ENCODE measurements at places on chromosomes 1 and 21.

DNA sequence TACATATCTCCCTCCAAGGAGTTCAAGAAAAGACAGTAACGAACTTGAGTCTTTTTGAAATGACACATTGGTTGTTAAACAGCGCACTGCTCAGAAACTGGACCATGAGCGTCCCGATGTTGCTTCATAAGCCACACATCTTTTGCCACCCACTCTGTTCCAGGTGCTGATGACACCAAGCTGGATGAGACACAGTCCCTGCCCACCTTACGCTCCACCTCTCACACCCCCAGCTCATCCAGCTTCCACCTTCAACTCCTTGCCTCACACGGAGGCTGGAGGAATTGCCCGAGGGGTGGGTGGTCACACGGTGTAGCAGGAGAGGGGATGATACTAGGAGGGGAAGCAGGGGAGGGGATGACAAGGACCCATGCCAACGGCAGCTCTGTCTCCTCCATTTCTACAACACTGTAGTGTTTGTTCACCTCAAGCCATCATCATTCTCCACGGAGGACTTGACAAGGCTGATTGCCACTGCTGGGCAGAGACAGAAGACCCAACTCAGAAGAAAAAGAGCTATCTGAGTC is 148.5 kb upstream of the TNR start:
- no peak for DNase-seq

- DNase-seq = peak; percentile 47
Measured at GRCh38 chr1:42456754-42457089, 379 bp downstream of the PPCS start.

- no peak for DNase-seq
Measured at GRCh38 chr21:39527664-39528381, 76.1 kb downstream of the SH3BGR start.

- DNase-seq = no peak
Measured at GRCh38 chr1:92754719-92755050, 30.2 kb downstream of the EVI5 start.

GRCh38 chr1:113369699-113370098 is 20.6 kb upstream of the MAGI3 start:
- no peak for DNase-seq

DNA sequence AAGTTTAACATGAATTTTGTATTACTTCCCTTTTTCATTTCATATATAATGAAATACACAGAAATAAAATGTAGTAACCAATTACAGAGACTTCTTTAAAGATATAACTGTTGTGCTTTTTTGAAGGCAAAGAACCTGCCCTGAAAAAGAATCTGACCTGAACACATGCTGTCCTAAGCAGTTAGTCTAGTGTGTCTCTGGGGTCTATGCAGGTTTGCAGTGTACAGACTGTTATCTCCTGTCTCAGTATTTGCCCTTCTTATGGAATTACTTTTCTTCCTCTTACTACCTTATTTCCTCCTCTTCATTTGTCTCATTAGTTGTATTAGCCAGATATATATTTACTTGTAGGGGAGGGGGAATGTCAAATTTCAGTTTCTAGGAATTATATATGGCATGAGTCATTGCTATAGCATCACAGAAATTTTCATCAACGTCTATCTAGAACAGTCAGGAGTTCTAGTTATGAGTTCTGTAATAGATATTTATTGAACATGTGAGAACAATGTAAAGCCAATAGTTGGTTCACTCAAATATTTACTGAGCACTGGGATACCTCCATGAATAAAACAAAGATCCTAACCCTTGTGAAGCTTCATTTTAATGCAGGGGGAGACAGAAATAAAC is 28.4 kb upstream of the PLEKHO1 start:
- no peak for DNase-seq

GRCh38 chr1:43987159-43987902 is 4.1 kb upstream of the CCDC24 start:
- DNase-seq = no peak

DNA sequence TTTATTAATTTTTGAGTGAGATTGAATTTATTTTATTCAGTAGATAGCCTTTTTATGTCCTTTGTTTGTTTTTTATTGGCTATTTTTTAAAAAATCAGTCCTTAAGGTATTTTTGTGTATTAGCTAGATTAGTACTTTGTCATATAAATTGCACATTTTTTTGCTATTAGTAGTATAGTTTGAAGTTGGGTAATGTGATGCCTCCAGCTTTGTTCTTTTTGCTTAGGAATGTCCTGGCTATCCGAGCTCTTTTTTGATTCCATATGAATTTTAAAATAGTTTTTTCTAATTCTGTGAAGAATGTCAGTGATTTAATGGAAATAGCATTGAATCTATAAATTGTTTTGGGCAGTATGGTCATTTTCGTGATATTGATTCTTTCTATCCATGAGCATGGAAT is 80.4 kb downstream of the MAN1A2 start:
- DNase-seq = no peak

GRCh38 chr1:30822966-30823581 is 65.5 kb upstream of the LAPTM5 start:
- DNase-seq = no peak

GRCh38 chr1:10779201-10779600 is 17.2 kb downstream of the CASZ1 start:
- DNase-seq = no peak

- DNase-seq = no peak
Measured at GRCh38 chr1:156914440-156914856, 6.0 kb upstream of the LRRC71 start.

DNA sequence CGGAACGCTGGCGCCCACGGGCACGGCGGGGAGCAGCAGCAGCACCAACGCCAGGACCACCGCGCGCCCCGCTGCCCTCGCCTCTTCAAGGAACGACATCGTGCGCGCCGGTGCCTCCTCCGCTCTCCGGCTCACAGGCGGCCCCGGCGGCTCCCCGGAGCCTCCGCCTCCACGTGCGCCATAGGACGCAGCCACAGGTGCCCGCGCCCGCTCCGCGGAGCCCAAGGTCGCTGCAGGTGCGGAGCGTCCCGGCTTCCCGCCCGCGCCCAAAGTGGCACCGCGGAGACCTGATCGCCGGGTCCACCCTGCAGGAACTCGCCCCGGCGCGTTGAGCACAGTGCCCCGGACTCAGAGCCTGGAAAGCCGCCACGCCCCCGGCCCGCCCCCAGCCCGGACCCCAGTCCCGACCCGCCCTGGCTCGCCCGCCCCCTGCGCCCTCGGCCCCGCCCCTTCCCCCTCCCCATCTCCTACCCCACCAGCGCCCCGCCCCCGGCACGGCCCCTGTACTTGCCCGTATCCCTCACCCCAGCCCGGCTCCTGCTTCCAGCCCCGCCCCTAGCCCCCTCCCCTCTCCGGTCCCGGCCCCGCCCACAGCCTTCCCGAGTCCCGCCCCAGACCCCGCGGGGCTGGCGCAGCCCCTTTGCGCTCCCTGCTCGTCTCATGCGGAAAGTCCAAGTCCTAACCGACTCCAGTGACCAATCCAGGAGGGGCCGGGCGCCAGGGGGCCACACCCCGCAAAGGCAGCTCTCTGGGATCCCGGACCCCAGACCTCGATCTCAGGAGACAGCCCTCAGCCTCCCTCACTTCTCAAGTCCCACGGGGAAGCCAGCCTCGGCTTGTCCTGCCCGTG is at the start of gene MEGF6:
MEGF6 (minus strand) TSS at position 339 of the 850 bp plus-strand sequence; CDS start at position 99, 240 bp downstream.
- no peak for DNase-seq

- no peak for DNase-seq
Measured at GRCh38 chr1:209062081-209062620, 521.4 kb upstream of the CAMK1G start.

DNA sequence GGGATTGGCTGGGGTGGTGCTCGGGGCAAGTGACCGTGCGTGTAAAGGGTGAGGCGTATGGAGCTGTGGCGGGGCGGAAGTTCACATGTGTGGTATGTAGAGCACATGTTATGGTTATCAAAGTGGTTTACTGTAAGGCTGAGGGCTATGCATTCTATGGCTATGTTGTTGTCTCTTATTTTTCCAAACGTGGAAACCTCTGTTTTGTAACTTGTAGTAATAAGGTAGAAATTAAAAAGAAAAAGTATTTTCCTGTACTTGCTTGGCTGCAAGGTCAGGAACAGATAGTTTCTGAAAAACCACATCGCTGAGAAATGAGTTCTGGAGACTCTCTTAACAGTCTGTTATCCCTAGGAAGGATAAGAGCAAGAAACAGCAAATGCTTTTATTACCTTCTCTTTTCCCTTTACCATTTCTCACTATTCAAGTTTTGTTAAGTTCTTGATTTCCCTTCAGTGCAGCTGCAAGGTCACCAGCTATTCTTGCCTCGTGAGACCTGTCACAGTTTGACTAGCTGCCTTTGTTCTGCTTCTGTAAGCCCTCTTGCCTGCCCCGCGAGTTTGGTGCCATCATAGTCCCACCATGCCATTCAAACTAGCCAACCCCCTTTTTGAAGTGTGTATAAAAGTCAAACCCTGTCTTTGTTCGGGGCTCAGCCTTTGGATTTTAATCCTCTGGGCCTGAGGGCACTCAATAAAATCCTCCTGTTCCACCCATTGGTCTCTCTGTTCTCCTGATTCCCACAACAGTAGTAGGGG is 9.5 kb downstream of the RNU1-2 start:
- DNase-seq = peak; percentile 83

DNA sequence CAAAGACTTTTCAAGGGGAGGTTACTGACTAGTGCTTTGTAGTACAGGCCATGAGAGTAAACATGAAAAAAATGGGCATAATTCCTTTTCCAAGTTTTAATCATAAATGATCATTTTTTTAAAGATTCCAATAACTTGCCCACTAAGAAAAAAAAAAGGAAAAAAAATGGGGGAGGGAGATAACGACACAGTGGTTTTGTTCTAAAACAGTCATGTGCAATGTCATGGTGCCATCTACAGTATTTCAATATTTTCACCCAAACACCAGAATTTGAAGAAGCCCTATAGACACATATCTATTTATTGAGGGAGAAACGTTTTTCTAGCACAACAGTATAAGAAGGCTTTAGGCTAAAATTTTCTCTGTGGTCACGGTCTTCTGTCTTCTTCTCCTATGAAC is 250.2 kb downstream of the LTN1 start:
- DNase-seq = no peak

- no peak for DNase-seq
Measured at GRCh38 chr1:45943185-45943584, 139.8 kb downstream of the MAST2 start.

GRCh38 chr1:205809942-205810345 is 3.1 kb downstream of the SLC41A1 start:
- peak; percentile 6 for DNase-seq

DNA sequence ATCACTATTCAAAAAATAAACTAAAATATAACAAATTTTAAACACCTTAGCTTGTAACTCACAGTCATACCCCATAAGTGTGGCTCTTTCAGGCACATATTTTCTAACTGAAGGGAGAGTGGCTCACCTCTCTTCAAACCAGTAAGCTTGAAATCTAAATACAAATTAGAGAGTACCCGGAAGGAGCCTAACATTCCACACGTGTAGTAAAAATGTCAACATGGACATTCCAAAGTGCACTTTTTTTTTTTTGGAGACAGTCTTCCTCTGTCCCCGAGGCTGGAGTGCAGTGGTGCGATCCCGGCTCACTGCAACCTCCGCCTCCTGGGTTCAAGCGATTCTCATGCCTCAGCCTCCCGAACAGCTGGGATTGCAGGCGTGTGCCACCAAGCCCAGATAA is 275.6 kb upstream of the ADGRL2 start:
- DNase-seq = no peak

DNA sequence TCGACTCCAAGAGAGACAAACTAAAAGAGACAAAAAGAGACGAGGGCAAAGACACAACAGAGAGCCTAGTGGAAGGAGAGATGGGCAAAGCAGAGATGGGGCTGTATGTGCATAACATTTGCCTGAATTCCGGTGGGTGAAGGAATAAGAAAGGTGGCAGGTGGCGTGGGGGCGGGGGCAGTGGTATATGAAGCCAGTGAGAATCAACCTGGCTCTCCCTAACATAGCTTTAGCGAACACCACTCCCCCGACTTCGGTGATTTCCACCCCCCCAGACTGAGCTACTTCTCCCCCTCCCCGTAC is 1.1 kb downstream of the INKA2 start:
- DNase-seq = no peak

GRCh38 chr1:52677076-52677806 is 20.9 kb downstream of the COA7 start:
- DNase-seq = no peak

DNA sequence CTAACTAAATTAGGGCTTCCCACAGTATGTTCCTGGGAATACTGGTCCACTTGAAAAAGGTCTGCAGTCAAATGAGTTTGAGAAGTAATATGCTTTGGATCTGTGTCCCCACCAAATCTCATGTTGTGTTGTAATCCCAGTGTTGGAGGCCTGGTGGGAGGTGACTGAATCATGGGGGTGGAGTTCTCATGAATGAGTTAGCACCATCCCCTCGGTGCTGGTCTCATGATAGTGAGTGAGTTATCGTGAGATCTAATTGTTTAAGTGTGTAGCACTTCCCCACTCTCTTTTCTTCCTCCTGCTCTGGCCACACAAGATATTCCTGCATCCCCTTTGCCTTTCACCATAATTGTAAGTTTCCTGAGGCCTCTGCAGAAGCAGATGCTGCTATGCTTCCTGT is 16.9 kb upstream of the DMRTB1 start:
- DNase-seq = no peak

GRCh38 chr1:31383967-31384366 is 11.1 kb upstream of the FABP3 start:
- DNase-seq = no peak

- DNase-seq = no peak
Measured at GRCh38 chr1:171798765-171799164, 17.3 kb downstream of the METTL13 start.

DNA sequence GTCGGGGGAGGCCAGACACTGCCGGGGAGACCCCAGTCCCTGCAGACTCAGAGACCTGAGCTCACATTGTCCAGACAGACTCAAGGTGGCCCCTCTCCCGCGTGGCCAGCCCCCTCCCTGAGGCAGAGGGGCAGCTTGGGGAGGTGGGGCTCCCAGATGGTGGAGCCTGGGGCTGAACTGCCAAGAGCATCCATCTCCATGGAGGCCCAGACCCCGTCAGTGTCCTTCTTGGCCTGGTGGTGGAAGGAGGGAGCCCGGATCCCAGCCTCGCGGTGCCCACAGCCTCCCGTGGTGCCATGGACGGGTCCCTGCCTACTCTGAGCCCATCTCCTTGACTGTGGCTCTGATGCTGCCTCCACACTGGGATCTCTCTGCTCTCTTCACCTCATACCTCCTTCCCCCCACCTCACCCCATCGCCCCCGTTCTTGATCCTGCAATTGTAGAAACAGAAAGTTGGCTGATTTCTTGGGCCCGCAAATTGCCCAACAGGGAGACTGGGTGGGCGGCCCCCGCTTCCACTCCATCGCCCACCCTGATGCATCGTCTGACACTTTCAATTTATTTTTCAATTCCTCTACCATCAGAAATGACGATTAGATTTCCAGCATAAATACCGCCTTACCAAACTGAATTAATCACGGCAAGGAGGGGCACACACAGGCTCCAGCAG is 348.9 kb downstream of the MATN1 start:
- DNase-seq = no peak

Measured in midbrain (tissue), 1 donor.